NCI-H1105 treated with DMSO at 0.1 percent for 48 hours (cell line): ENCODE measurements at places on chromosomes 7 and 10.
A peak's percentile ranks its signal among the peaks of the same experiment; 100 is the strongest.

- no peak for DNase-seq
Measured at GRCh38 chr10:10292501-10292900, 725.2 kb upstream of the CELF2 start.

GRCh38 chr7:92276460-92276864 lies 30.7 kb downstream of the ANKIB1 start:
- no peak for DNase-seq

DNA sequence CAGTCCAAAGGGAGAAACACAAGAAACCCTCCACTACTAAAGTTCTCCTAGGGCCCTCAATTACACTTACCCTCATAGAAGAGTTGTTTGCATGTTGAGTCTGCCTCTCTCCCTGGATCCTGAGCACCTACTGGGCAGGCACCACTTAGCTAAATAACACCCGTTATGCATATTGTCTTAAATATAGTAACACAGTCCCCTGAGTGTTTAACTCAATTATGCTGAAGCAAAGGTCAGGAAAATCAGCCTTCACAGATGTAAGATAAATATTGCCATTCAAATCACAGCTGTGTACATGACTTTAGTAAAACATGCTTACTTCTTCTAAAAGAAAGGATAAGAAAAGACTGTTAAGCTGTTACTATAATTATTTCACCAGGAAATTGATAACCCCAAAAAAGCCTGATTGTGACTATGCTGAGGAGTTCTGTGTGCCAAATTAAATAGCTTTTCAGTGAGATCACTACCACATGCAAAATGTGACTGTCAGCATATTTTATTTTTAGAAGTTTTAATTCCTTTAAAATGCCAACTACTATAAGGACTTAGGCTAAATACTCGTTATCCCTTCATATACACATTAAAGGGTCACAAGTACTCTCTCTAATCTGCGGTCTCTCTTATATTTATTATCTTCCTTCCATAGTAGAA lies 733.9 kb upstream of the PHF14 start:
- no peak for DNase-seq

DNA sequence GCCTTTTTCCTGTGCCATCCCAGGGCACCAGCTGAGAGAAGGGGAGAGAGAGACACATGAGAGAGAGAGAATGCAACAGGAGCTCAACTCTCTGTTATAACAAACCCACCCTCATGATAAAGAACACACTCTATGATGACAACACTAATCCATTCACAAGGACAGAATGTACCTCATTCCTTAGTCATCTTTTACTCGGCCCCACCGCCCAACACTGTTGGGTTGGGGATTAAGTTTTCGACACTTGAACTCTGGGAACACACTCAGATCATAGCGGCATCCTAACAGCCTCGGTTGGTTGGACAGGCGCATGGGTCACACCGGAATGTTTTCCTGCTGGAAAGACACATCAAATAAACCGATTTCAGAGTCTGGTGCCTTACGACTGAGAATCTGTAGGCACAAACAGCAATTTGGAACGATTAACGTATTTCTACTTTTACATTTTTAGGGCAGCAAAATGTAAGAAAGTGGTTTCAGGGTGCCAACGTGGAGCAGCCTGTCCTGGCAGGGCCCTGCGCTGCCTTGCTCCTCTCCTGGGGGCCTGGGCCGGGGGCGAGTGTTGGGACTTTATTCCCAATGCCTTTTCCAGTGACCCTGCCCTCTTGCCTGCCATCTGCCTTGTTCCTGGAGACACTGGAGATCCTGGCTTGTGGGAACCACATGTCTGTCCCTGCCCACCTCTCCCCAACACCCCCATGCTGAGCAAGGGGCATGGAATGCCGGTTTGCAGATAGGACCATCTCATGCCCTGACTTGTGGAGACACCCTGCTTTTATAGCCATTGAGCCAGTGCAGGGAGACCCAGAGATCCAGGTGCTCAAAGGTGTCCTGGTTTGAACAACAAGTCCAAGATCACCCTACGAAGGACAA lies 287.0 kb downstream of the TCERG1L start:
- DNase-seq: no peak

DNA sequence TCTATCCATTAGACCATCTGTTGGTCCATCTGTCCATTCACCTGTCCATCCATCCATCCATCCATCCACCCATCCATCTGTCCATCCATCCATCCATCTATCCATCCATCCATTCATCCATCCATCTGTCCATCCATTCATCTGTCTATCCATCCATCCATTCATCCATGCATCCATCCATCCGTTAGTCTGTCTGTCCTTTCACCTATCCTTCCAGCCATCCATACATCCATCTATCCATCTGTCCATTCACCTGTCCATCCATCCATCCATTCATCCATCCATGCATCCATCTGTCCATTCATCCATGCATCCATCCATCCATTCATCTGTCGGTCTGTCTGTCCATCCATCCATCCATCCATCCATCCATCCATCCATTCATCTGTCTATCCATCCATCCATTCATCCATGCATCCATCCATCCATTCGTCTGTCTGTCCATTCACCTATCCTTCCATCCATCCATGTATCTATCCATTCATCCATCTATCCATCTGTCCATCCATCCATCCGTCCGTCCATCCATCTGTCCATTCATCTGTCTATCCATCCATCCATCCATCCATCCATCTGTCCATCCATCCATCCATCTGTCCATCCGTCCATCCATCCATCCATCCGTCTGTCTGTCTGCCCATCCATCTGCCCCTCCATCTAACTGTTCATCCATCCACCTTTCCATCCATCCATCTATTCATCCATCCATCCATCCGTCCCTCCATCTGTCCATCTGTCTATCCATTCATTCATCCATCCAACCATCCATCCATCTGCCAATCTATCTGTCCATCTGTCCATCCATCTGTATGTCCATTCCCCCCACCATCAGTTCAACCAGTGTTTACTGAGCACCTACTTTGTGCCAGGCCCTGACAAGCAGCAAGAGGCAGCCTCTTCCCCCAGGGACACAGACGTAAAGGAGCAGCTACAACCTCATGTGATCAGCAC lies 4.8 kb upstream of the LFNG start:
- no peak for DNase-seq

GRCh38 chr7:73988197-73988596 lies 39.8 kb upstream of the ELN start:
- DNase-seq: no peak

DNA sequence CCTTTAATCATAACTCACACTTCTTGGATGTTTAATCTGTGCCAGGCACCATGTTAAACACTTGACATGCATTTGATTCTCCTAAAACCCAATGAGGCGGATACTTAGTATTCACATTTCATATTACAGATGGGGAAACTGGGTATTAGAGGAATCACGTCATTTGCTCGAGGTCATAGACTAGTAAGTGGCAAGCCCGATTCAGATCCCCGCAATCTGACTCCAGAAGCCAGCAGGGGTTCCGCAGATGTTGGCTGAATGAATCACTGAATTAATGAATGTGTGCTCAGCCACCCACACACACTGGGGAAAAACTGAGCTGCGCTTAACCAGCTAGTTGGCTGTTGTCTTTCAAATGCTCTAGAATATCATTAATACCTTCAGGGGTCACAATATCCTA lies 22.5 kb upstream of the ENO4 start:
- no peak for DNase-seq

- DNase-seq: no peak
Measured at GRCh38 chr10:99667108-99667751, 7.9 kb downstream of the ENTPD7 start.

DNA sequence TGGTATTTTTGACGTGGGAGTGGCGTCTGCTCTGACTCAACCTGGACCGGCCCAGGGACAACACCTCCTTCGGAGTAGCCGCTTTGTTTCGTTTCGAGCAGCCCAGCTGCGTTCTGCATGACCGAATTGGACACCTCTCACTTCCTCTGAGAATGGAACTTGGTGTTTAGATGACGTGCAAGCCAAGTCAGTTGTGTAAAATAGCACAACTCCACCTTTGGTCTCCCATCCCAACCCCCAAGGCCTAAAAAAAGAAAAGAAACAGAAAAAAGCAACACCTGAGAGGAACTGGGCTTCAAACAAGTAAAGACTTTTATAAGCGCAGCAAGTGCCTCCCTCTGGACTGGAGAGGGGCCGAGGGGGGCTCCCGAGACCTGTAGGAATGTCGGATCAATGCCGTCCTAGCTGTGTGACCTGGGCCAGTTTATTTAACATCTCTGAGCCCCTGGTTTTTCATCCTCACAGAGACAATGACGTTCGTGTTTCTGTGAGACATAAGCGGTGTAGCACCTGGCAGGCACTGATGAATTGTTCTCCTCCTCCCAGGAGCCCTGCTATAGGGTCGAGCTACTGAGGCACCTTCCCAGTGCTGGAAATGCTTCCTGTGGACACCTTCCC lies 52.0 kb upstream of the SMNDC1 start:
- no peak for DNase-seq

DNA sequence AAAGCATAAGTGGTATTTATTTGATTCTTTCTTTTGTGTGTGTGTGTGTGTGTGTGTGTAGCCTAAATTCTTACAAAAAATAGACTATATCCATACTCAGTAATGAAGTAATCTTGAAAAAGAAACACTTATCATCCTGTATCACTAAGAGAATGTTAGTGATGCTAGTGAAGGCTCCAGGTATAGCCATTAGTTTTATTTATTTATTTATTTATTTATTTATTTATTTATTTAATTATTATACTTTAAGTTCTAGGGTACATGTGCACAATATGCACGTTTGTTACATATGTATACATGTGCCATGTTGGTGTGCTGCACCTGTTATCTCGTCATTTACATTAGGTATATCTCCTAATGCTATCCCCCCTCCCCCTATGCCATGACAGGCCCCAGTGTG lies 436.0 kb downstream of the HTR7 start:
- DNase-seq: no peak

GRCh38 chr10:78905957-78906308 lies 162.8 kb upstream of the ZMIZ1 start:
- peak; percentile 30 for DNase-seq

DNA sequence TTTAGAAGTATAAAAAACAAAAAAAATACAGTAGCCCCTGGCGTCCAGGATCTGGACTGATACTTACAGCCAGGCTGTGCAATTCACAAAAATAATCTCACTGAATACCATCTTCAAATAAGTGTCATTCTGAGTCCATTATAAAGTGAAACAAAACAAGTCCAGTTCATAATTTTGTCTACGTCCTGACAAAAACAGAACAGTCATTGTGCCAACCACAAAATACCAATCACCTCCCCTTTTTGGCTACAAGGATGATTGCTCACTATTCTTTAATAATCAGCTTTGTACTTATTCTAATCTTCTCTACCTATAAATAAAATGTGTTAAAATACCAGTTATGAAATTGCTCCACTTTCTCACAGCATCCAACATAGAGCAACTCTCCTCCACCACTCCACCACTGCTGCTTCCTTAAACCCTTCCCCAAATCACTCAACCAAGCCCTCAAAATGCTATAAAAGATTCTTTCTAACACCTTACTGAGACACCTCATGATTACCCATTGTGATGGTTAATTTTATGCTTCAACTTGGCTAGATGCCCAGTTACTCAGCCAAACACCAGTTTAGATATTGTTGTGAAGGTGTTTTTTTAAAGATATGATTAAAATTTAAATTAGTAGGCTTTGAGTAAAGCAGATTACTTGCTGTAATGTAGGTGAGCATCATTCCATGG lies 479.8 kb upstream of the SEMA3A start:
- DNase-seq: no peak

- DNase-seq: no peak
Measured at GRCh38 chr10:131210181-131210580, 101.3 kb downstream of the TCERG1L start.

GRCh38 chr7:149398195-149398820 lies 62.6 kb downstream of the ZNF777 start:
- DNase-seq: no peak

- peak; percentile 12 for DNase-seq
Measured at GRCh38 chr7:108805808-108806397, 236.2 kb downstream of the DNAJB9 start.

DNA sequence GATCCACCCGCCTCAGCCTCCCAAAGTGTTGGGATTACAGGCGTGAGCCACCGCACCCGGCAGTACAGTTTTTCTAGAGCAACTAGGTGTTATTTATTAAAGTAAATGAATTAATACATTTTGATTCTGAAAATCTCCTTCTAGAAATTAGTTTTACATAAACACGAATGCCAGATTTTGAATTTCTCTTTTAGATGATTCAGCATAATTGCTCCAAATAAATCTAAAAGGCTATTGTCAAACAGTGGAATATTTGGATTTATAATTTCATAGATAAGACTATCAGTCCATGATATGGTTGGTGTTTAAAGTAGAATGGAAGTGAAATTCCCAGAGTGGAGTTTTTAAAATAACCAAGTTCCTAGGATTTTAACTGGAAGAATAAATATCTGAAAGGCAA lies 1.5 kb upstream of the PHF14 start:
- no peak for DNase-seq

GRCh38 chr7:156836443-156836842 lies 56.5 kb downstream of the LMBR1 start:
- no peak for DNase-seq

GRCh38 chr7:7304705-7305450 lies 122.5 kb downstream of the C1GALT1 start:
- peak; percentile 79 for DNase-seq

DNA sequence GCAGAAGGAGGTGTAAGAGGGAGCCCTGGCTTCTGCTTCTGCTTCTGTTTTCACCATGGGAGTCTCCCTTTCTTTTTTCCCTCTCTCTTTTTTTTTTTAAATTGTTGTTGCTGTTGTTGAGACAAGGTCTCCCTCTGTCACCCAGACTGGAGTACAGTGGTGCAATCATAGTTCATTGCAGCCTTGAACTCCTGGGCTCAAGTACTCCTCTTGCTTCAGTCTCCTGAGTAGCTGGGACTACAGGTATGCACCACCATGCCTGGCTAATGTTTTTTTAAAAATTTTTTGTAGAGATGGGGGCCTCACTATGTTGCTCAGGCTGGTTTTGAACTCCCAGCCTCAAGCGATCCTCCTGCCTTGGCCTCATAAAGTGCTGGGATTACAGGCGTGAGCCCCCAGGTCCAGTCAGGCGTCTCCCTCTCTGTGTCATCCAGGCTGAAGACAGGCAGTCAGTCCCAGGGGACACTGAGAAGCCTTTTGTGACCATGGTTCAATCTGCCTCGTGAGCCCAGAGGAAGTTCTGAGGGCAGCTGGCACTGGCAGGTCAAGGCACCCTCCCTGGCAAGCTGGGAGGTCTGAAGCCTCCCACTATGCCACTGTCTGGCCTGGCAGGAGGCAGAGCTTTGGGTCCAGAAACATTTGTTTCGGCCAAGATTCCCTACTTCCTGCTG lies 33.6 kb upstream of the NPFFR1 start:
- DNase-seq: no peak

- DNase-seq: no peak
Measured at GRCh38 chr7:130872756-130873448, 138.9 kb upstream of the KLF14 start.

DNA sequence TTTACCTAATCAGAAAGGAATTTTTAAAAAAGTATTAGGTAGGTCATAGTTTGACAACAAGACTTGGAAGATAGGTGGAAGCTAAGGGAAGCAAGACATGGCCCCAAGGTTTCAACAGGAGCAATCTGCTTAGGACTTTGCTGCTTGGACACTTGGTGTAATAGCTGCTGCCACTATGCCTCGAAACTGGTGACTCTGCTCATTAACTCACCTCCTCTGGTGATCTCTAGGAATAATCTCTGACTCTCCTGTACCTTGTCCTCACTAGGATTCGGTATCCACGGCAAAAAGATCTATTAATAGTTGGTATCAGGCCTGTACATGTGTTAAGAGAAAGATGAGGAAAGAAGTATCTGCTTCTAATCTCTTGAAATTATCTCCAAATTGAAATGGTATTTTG lies 53.1 kb downstream of the PTEN start:
- DNase-seq: no peak
